ENCODE measurements at places on chromosomes 4 and X.

DNA sequence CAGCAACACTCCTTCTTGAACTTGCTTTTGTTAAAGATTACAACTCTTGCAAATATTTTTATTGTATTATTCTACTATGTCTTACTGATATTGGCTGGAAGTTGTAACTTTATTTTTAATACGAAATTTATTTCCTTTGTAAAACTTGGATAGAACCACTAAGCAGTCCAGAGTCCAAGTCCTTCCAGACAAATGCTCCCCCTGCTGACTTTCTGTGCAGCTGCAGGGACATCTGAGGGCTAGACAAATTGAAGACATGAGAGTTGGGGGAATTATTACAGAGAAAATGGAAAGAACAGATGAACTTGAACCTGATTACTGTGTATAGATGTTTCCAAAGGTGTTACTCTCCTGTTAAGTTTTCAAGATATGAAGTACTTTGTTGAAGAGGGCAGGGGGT is 238.8 kb downstream of the GRIA3 start:
- no peak for DNase-seq

DNA sequence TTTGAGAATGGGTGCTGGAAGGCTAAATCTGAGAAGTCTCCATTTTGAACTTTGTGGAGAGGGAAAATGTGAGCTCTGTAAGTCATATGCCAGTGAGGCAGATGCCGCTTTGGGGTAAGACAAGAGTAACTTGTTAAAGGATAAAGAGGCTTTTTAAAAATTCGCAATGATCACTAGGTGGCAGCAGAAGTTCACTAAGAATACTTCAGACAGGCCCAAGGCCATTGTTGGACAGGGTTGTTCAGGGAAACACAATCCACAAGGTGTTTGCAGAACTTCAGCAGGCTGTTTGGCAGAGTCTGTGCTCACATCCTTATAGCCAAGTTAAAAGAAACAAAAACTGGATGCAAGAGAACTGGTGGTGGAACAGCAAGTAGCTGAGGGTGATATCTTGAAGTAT is 13.7 kb upstream of the PIGA start:
- DNase-seq, result no peak

- no peak for DNase-seq
These were observed 61.2 kb downstream of the TMEM150C start for GRCh38 chr4:82500435-82501153.

DNA sequence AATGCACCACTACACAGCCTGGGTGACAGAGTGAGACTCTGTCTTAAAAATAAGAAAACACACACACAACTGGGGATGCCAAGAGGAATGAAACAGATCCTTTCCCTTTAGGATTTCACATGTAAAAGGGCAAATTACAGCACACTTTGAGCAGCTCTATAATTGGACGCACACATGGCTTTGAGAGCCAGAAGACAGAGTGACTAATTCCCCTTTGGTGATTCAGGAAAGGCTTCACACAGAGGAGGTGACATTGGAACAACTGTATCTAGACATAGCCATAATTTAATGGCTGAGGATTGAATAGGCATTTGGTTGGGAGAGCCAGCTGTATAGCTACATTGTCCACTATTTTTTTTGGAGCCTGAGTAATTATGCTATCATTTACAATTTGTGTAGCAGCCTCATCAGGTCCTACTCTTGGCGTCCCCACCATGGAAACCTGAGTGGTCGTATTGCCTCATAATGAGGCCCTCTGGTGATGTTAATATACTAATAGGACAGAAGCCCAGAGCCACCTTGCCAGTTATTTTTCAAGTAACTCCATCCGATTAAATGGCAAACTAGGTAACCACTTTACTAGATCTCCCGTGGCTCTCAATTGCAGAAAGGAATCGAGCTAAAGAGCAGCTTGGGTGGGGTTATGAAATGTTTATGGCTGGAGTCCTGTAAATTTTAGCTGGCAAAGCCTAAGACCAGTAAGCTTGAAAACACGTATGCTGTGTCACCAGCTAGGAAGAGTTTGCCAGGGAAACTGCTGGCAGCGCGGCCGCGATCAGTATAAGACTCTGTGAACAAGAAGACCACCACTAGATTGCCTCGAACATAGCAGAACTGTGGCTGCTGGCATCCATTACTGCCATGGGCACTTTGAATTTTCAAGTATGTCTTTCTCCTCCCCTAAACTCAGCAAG is 8.5 kb upstream of the PPEF1 start:
- no peak for DNase-seq

DNA sequence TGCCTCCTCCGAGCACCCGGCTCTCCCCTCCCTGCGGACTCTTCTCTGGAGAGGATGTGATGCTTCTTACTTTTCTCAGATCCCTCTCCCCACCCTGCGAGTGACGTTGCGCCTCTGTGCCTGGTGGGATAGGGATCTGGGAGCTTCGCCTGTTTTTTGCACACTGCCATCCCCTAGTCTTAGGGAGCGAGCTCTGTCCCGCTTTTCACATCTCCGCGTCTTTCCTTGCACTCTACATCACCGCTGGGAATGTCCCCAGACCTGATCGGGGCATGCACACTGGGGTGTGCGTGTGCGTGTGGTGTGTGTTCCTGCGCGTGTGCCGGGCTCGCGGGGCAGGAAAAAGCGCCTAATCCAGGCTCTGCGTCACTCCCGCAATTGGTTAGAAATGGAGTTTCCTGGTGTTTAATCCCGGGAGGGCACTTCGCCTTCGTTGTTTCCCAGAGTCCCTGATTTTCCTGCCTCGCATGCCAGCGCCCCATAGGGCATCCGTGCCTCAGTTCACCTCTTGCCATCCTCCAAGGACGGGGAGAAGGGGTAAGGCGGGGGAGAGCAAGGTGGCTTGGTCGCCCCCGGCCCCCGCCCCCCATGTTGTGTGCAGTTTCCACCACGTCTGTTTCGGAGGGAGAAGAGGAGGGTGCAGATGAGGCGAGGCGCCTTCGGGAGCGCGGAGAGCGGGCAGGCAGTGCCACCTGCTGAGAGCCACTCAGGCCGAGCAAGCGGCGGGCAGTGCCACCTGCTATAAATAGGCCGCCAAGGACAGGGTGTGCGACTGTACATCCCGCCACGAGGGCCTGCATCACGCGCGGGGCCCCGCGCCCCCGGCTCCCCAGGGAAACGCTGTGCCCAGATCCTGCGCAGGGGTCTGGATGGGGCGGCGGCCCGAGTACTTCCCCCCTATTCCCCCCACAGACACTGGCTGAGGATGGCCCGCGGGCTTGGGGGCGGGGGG is 759 bp upstream of the TBC1D1 start:
- no peak for DNase-seq
